ENCODE measurements at places on chromosomes 4 and X. TPM values are rescaled to one million over a fixed set of nuclear protein-coding genes. Genes with fewer than 3 reads are reported as not detected.

The UCHL1 gene
- total RNA-seq = 4.0 TPM

The MID1 gene
- total RNA-seq = 2.7 TPM

The SPANXN4 gene
- total RNA-seq = not detected

The PASD1 gene
- total RNA-seq = not detected

The SLC6A8 gene
- 2.2 TPM for total RNA-seq

The MAMLD1 gene
- 2.7 TPM for total RNA-seq

The CYSLTR1 gene
- 7.8 TPM for total RNA-seq

The SLC7A11 gene
- total RNA-seq = 2.0 TPM

The TREX2 gene
- 1.0 TPM for total RNA-seq

GRCh38 chr4:55125087-55125721 is at the start of gene KDR:
Gene KDR (minus strand): TSS chr4:55125595. CDS start chr4:55125293, 302 bp downstream.
- DNase-seq = peak; percentile 6

DNA sequence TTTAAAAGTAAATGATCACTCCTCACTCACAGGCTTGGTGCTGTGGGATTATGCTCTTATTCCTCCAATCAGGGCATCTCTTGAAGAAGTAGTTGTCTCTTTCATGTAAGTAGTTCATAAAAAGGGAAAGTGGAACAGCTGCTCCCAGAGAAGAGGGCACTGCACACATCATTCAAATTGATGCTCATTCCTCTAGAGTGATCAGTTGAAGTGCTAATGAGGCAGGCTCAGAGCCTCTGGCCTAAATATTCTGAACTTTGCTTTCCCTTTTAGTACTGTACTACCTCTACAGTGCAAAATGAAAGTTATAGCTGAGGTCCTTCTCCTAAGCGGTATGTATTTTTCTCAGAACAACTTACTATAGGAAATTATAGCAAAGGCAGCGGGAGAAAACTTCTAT is 1453.1 kb downstream of the ARAP2 start:
- no peak for DNase-seq

GRCh38 chr4:138953961-138954371 is 61.6 kb upstream of the NOCT start:
- DNase-seq = no peak

DNA sequence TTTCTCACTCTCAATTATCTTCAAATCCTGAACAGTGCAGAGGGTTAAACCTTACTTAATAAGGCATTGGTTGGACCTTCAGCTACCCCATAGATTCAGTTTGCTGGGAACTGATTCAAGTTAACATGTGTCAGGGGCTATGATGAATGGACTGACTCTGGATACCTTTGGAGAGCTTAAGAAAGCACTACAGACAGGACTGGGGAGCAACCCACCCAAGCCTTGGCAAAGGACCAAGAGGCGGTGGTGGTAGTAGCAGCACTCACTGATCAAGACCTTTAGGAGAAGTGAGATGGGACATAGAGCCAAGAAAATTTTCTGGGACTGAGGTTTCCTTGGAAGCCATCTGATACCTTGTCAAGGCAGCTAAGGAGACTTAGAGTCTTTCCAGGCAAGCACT is 43.0 kb upstream of the TAPT1 start:
- no peak for DNase-seq

DNA sequence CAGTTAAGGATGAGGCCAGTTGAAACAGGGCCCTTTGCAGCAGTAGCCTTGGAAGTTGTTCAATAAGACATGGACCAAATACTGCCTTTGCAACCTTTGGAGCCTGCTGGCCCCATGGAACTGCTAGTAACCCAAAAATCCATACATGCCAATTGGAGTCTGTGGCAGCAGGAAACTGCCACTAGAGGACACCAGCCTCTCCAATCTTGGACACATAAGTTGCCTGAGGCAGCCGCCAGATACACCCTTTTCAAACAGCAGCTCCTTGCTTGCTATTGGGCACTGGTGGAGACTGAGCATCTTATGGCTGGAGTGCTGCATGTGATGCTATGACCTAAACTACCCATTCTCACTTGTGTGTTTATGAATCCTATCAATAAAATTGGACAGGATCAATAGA is 14.8 kb upstream of the LAP3 start:
- DNase-seq = no peak

- DNase-seq = no peak
Observed at GRCh38 chr4:141391293-141391692, 170.6 kb downstream of the ZNF330 start.

GRCh38 chr4:123325241-123325681 is 71.3 kb upstream of the SPRY1 start:
- no peak for DNase-seq

DNA sequence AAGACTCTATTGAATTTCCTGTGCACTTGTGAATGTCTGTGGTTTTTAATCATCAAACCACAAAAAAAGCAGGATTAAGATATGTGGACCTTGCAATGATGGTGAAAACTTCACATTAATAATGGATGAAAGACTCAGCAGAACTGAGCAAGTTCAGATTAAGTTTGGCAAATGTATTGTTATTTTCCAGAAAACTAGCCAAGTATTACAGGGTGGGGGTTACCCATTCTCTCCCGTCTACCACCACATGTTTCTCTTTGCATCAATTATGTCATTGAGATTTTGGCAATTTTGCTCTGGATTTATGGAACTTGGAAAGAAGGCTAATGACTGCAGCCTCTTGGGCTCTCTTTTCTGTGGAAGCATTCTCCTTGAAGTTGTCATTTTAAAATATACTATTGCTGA is 577.1 kb downstream of the ANKRD50 start:
- DNase-seq = no peak

- DNase-seq = no peak
Observed at GRCh38 chr4:103915224-103915869, 195.6 kb upstream of the TACR3 start.

- DNase-seq = no peak
Observed at GRCh38 chr4:100061835-100062234, 111.8 kb upstream of the H2AZ1 start.

DNA sequence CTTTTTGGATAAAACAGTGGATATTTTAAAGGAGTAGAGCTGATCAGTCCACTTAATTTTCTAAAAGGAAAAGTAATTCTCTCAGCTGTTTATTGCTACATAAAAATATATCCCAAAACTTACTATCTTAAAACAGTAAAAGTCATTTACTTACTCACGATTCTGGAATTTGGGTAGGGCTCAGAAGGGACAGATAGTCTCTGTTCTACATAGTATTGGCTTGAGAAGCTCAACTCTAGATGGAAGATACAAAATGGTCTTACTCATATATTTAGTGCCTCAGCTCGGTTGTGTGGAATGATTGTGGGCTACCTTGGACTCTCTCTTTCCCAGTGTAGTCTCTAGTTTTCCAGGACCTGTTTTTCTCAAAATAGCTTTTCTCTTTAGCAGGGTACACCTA is 691.5 kb upstream of the POU3F4 start:
- no peak for DNase-seq

DNA sequence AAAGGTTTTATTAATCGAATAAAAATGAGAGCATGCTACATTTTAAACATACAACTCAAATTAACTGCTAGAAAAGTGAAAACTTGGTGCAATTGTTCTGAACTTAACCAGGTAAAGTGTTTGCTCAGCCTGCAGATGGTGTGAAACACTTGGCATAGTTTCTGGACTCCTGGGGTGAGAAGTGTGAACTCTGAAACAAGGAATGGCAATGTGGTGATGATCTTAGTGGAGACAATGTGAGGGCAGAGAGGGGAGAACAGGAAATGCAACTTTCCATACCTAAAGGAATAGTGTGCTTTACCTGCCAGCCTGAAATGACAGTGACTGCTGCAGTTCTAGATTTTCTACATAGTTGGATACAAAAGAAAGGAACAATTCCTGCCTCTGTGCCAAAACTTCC is 57.4 kb downstream of the CCSER1 start:
- DNase-seq = no peak

DNA sequence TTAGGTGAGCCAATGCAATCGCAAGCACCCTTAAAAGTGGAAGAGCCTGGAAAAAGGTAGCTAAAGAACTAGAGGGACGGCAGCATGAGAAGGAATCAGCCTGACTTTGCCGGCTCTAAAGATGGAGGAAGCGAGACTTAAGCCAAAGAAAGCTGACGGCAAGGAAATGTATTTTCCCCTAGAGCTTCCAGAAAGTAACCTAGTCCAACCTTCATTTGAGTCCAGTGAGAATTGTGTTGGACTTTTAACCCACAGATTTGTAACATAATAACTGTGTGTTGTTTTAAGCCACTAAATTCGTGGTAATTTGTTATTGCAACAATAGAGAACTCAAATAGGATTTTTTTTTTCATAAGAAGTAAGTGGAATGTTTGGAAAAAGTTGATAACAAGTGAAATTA is 212.7 kb upstream of the C1QTNF7 start:
- no peak for DNase-seq

DNA sequence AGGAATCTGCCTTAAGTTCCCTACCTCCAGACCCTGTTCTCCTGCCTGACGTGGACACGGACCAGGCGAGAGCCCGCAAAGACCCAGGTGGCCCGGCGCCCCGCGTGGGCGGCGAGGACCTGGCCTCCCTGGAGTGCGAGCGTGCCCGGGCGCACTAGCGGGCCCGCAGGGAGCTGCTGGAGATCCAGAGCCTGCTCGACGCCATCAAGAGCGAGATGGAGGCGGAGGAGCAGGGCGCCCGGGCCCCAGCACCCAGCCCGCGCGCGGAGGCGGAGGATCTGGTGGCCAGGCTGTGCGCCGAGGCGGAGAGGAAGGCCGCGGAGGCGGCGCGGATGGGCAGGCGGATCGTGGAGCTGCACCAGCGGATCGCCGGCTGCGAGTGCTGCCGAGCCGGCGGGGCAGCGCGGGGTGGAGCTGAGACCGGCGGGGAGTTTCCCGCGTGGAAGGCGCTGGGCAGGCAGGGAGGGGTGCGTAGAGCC is 18.2 kb downstream of the MRFAP1 start:
- no peak for DNase-seq

DNA sequence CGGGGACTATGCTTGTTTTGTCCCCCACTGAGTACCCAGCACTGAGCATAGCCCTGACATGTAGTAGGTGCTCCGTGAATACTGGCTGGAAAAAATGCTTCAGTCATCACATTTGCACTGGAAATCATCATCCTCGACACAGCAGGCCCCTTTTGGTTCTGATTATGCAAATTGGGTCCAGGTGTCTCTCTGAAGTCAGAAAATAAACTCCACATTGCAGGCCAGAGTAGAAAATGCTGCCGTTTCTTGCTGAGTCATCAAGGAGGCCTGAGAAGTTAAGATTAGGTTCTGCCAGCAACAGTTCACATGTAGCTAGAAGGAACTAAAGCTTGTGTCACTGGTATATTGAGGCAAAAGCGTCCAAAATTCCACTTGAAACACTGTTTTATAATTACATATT is 15.0 kb upstream of the STK32B start:
- DNase-seq = peak; percentile 13

DNA sequence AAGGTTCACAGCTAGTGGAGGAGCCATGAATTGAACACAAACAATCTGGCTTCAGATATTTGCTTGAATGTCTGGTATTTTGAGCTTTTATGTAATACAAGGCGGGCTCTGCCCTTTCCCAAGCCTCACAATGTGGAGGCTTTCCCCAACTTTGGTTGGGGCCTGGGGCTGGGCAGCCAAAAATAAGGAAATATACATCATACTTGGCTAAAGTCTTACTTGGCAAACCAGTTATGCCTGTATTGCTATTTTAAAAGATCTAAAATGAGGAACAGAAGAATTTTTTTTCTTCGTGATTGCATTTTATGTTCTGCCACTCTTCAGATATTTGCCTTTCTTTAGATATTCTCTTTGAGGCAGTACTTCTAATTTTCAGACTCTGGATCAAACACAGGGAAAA is 26.1 kb downstream of the ARFIP1 start:
- DNase-seq = no peak

- no peak for DNase-seq
Observed at GRCh38 chr4:78002260-78002659, 54.9 kb upstream of the FRAS1 start.

GRCh38 chr4:9384126-9384525 is 21.2 kb downstream of the USP17L30 start:
- no peak for DNase-seq

GRCh38 chr4:157973297-157973696 is 199.5 kb downstream of the GASK1B start:
- DNase-seq = no peak
